ENCODE measurements at places on chromosomes 2 and 18. TPM values are rescaled to one million over a fixed set of nuclear protein-coding genes. Genes with fewer than 3 reads are reported as not detected.

DNA sequence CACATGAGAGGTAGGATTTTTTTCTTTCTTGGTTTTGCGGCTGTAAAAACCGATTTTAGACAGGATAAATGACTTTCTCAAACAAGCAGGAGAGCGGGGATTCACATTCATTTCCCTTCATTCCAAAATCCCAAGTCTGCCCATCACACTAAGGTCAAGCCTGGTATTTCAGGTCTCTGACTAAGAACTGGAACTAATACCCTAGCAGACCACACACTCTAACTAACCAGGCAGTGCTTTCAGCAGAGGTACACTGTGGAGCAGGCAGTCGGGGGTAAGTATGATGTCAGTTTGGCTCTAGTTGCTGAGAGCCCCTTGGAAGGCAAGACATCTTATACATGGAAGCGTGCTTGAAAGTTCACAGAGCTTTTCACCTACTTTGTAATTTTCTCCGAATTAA is 128.1 kb upstream of the LHCGR start:
- no peak for DNase-seq

DNA sequence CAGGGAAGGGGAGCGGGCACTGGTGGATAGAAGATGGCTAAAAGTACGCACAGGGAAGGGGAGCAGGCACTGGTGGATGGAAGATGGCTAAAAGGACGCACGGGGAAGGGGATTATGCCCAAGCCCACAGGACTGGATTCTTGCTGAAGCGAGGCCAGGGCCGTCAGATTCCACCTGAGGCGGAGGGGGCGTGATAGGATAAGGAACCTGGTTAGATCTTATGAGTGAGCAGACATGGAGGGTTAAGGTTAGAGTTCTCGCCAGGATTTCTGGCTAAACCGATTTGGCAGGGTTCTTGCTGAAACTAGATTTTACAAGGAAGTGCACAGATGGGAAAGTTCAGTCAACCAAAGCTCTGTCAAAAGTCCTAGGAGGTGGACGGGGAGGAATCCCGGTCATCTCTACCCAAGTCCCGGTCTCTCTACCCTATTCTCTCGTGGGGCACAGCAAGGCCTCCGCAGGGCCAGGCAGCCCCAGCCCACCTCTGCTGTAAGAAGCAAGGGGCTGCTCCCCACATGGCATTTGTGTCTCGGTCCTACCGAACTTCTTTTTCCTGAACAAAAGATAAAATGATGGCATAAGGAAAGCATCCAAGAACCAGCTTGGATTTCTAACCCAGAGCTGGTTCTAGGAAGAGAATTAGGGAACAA is 140.8 kb downstream of the PTGR3 start:
- DNase-seq: no peak

GRCh38 chr2:101442667-101443061 is 32.2 kb downstream of the RFX8 start:
- no peak for DNase-seq

NEB gene
- total RNA-seq: not detected

ZNF532 gene
- 2.9 TPM for total RNA-seq

SRD5A2 gene
- not detected for total RNA-seq

Data from stomach (tissue), 19 donors.